ENCODE measurements at places on chromosomes 13 and 19.
A peak's percentile ranks its signal among the peaks of the same experiment; 100 is the strongest.

- DNase-seq = no peak
These were observed 21.0 kb upstream of the UFM1 start for GRCh38 chr13:38328699-38329098.

DNA sequence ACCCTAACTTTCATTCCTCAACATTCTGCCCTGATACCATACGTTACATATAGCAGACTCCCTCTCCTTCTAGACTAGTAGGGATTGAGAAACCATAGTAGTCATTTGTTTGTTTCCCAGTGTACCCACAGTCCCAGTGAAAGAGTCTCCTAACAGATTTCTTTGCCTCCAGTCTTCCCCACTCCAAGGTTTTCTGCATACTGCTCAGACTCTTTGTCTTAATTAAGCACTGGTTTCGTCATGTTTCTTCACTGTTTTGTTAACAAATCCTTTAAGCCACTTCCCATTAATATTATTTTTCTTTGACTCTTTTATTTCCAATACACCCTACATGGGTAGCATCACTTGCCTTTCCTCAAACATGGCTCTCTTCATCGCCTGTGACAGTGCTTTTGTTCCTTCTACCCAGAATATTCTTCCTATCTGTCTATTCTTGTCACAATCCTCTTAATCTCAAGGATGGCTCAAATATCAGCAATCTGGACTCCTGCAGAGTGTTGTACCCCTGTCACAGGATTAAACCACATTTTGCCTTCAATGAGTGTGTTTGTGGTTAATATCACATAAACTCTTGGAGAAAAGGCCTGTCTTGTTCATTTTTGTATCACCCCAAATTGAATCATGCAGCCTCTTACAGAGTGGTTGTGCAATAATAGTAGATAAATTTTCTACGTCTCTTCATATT lies 92.7 kb upstream of the KLF12 start:
- no peak for DNase-seq

DNA sequence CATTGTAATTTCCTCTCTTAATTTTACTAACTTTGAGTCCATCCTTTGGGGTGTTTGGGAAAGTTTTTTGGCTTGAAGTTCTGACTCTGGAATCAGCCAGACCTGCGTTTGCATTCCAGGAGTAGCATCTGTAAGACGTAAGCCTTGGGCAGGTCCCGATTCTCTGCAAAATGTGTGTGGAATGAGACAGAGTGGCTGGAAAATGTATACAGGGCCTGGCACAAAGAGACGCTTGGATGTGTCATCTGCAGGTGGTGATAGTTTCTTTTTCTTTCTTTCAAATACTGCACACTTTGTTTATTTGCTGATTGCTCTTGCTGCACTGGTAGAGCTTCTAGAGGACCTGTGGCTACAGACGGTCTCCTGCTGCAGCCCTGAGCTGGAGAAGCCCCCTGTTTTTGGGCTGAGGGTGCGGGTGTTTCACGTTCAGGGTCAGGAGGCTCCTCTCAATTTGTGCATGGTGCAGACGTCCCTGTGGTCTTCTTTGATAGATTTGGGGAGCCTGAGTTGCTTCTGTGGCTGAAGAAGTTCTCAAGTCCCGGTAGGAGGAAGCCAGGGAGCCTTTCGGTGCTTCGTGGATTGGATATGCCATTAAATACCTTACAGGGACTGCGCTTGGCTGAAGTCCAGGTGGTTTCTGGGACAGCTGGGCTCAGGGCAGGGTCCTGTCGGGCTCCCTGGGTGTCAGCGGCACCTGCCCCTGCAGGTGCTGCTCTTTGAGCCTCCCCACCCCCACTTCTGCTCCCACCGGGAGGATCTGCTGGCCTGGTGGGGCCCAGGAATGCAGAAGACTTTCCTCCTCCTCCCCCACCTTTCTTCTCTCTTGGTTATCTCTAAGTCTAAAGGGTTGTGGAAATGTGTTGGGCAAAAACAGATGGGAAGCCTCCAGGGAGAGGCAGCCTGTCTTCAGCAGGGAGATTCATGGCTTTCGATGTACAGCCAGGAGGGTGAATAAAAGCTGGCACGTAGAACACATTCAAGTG lies 44.0 kb upstream of the GAS6 start:
- no peak for DNase-seq

GRCh38 chr19:13976446-13976845 lies 24.1 kb downstream of the DCAF15 start:
- DNase-seq = no peak

DNA sequence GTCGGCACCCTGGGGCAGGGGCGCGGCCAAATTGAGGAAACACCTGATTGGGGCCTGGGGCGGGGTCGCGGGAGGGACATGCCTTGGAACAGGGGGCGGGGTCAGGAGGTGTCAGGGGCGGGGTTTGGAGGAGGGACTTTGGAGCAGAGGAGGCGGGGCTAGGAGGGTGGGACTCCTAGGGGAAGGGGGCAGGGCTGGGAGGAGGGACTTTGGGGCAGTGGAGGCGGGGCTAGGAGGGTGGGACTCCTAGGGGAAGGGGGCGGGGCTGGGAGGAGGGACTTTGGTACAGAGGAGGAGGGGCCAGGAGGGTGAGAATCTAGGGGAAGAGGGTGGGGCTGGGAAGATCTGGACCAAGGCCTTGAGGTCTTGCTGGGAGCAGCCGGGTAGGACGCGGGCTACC lies 21.9 kb downstream of the GRIN2D start:
- peak; percentile 92 for DNase-seq

- peak; percentile 18 for DNase-seq
These were observed 822 bp upstream of the ZNF274 start for GRCh38 chr19:58181902-58182576.

DNA sequence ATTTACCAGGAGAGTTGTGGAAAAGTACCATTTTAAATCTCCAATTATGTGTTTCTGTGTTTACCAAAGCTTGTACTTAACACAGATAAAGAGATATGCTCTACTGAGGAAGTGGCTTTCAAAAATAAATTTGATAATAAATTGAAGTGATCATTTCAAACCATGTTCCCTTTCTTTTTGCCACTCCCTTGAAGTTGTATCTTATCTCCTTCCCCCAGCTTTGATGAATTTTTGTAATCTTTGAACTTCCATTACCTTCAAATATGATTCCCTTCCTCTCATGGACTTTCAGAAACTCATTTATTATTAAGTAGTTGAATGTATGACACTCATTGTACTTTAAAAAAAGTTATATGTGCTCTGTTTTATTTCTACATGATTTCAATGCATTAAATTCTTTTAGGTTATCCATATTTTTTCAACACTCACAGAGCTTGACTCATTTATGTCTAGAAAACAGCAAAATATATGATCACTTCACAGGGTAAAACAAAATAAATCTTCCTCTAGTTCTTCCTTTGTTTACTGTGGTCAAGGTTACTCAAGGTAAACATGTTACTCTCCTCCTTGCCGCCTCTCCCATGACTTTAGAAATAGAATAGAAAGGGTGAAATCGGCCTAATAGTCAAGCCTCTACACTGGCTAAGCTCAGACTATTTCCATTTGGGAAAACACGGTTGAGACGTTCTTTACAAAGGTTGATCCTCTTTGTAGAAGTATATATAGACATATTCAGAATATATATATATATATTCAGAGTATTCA lies 251.2 kb upstream of the SPRY2 start:
- DNase-seq = no peak

GRCh38 chr19:16227837-16228636 lies 30.3 kb downstream of the AP1M1 start:
- no peak for DNase-seq

GRCh38 chr13:19023115-19023514 lies 158.5 kb downstream of the TUBA3C start:
- no peak for DNase-seq

GRCh38 chr19:46542428-46543230 lies 47.0 kb upstream of the PNMA8B start:
- DNase-seq = peak; percentile 75

DNA sequence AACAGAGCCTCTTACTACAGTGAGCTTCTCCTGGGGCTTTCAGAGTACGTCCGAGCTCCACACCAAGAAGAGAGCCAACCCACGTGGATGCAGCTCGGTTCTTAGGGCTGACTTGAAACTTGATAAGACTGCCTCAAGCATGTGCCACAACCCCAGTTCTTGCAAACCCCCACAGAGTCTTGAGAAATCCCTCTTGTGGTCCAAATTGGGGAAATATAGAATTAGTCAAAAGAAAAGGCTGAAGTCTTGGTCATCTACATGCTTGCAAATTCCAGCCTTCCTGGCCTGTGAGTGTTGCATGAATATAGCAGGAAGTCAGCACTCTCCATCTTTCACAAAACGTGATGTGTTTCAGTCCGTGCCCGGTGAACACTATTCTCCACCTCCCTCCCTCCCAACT lies 95.2 kb downstream of the GGACT start:
- DNase-seq = no peak

DNA sequence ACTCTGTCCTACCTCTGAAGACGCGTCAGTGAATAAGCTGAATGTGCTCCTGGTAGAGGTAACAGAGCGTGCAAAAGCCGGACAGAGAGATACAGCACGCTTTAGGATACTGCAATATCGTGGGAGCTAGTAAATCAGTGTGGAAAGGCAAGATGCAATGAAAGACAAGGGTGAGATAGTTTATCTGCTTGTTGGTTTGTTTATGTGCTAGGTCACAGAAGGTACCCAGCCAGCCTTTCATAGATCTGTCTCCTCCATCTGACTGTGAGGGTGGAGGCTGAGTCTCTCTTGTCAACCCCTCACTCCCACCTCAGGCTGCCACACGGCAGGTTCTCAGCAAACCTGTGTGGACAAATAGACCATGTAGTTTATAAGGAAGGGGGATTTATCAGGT lies 904 bp upstream of the GIPC1 start:
- no peak for DNase-seq

GRCh38 chr19:23554548-23554947 lies 132.5 kb downstream of the ZNF675 start:
- no peak for DNase-seq

DNA sequence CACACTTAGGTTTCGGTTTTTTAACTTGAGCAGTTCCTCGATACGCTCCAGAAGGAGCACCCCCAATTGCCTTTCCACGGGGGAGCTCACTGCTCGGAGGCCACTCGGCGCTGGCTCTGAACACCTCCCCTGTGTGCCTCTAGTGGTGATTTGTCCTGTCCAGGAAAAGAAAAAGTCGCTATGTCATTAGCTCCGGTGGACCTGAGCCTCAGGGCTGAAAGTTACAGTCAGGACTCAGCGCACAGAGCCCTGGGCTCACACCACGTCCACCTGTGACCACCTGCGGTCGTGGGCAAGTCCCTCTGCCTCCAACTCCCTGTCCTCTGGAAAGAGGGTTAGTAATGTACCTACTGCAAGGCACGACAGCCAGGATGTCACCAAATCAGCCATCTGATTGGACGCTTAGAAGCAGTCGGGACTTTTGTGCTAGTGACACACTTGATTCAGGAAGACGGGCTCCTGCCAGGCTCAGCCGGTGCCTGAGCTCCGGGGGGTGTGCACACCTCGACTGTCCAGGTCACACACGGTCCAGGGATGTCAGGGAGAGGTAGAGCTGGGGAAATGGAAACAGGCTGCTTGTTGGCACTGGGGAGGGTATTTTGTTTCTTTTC lies 3.9 kb upstream of the TMPRSS9 start:
- DNase-seq = no peak

DNA sequence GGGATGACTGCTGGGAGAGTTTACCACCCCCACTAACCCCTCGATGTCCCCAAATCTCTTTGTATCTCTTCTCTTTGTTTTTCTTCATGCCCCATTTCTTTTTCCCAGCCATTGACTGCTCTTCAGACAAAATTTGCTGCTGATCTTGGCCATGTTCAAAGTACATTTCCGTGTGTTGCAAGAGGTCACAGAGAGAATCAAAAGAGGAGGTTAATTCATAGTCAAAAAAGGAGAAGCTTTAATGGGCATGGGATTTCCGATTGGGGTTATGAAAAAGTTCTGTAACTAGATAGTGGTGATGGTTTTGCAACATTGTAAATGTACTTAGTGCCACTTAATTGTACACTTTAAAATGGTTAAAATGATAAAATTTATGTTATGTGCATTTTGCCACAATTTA lies 121.1 kb downstream of the FLT1 start:
- no peak for DNase-seq

GRCh38 chr19:34851277-34851804 lies 75.4 kb upstream of the ZNF30 start:
- no peak for DNase-seq

GRCh38 chr13:95833719-95834118 lies 156.8 kb downstream of the DNAJC3 start:
- DNase-seq = peak; percentile 20

GRCh38 chr19:54208784-54209057 lies 8.1 kb downstream of the RPS9 start:
- no peak for DNase-seq

DNA sequence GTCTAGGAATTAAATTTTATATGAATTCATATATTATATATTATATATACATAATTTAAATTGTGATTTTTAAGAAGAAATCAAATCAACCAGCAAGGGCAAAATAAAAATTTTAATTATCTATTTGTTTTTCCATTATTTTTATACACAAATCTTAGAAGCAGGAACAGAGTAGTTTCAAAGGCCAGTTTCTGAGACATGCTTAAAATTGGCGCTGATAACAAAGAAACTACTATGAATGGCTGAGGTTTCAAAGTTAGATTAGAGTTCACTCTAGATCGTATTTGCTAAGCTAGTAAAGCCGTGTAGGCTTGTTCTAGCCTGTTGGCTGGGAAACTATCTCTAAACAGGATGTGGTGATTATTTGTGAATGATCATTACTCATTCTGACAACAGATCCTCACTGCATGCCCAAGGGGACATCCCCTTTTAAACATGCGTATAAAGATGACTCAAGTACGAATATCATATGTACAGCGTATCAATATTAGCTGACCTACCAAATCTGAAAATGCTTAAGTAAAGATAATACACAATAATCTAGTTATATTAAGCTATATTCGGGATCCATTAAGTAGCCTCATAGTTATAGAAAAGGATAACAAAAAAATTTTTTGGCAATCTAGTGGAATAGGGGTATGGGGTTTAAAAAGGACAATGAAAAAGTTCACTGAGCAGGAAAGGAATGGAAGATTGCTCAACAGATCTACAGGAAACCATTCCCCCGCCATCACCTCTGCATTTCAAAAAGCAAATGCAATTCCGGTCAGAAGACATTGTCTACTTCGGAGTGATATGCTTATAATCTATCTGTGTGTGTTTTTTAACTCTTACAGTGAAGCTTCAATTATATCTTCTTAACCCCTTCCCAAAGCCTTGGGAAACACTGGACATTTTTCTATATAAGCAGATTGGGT lies 150.1 kb downstream of the SHISA2 start:
- DNase-seq = peak; percentile 4

GRCh38 chr19:8357007-8357521 lies 6.9 kb upstream of the ANGPTL4 start:
- no peak for DNase-seq

GRCh38 chr19:49829200-49829599 lies 11.1 kb downstream of the MED25 start:
- DNase-seq = no peak

- no peak for DNase-seq
These were observed 221.0 kb downstream of the EFNB2 start for GRCh38 chr13:106314417-106314816.

- DNase-seq = no peak
These were observed 1.7 kb downstream of the ZNF446 start for GRCh38 chr19:58477871-58478270.

GRCh38 chr19:652467-653389 lies 10.3 kb downstream of the RNF126 start:
- DNase-seq = no peak

Measured in hematopoietic multipotent progenitor cell (in vitro differentiated cells).